ENCODE measurements at places on chromosomes 5 and 9.

DNA sequence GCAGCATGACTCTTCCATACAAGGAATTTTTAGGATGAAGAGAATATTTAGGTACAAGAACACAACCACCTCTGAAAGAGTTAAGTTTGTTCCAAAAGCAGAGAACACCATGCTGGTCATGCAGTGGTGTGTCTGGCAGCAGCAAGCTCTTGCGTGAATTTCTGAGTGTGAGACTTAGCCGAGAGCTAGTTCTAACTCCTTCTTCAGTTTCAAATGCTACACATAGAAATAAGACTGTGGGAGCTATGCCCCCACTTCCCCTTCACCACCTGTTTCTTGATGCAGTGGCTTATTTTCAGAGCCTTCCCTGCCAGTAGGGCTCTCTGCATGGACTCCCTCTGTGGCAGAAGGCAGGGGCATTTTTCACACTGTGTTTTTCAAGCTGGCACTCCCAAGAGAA is 122.9 kb upstream of the ZNF366 start:
- no peak for DNase-seq

- no peak for DNase-seq
Measured at GRCh38 chr5:142097681-142098080, 10.9 kb upstream of the NDFIP1 start.

DNA sequence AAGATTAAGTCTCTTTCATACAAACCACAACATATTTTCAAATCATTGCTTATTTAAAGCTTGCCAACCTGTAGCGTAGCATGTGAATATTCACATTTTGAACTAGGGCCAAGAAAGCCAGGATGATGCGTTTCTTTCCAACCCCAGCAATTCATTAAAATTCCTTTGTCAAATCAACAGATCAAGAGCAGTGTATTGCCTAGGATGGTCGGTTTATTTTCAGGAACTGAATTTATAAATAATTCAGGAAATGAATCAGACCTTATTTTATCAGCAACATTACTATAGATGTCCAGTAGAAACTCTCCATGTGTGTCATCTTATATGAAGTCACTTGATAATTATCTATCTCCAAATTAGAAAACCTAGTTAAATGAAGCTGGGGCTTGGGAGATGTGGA is 13.2 kb upstream of the AUH start:
- no peak for DNase-seq

- DNase-seq, result no peak
Measured at GRCh38 chr9:73009649-73010288, 56.9 kb upstream of the ALDH1A1 start.

- DNase-seq, result no peak
Measured at GRCh38 chr5:44708602-44709001, 100.1 kb upstream of the MRPS30 start.

GRCh38 chr9:135247227-135247930 is 159.9 kb downstream of the OLFM1 start:
- DNase-seq, result no peak

GRCh38 chr9:113895526-113895925 is 19.4 kb downstream of the ZNF618 start:
- no peak for DNase-seq

DNA sequence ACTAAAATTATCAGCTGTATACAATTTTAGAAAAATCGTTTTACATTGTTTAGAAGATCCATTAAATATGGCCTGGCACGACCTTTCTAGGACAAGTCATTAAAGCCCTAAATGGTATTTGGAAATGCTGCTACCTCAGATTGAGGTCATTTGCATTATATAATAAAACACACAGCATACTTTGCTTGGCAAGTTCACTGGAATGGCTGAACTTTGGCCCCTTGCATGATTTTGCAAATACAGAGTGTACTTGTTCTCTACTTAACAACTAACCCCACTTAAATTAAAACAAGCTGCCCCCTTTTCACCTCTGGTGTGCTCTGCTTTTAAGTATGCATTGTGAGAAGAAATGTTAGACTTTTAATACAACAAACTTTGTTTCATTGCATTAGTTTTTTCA is 860.1 kb downstream of the PTPRD start:
- no peak for DNase-seq

- DNase-seq, result no peak
Measured at GRCh38 chr5:9544056-9544455, 1.8 kb downstream of the SEMA5A start.

- no peak for DNase-seq
Measured at GRCh38 chr9:90795871-90796317, 5.7 kb upstream of the SYK start.

GRCh38 chr5:7190712-7191250 is 205.2 kb upstream of the ADCY2 start:
- DNase-seq, result no peak

- no peak for DNase-seq
Measured at GRCh38 chr9:131448818-131449217, 53.9 kb upstream of the POMT1 start.

- no peak for DNase-seq
Measured at GRCh38 chr5:113552137-113552536, 38.6 kb downstream of the YTHDC2 start.

GRCh38 chr5:143922718-143923117 is 110.8 kb downstream of the HMHB1 start:
- no peak for DNase-seq

Data from stimulated activated CD4-positive, alpha-beta T cell treated with anti-CD3 and anti-CD28 coated beads, Interleukin-4, amount 100 ng/mL, for 4 hours (primary cell).